CD4-positive, alpha-beta T cell treated with Interleukin-17A for 4 hours (primary cell): ENCODE measurements at places on chromosomes 1 and 21.

DNA sequence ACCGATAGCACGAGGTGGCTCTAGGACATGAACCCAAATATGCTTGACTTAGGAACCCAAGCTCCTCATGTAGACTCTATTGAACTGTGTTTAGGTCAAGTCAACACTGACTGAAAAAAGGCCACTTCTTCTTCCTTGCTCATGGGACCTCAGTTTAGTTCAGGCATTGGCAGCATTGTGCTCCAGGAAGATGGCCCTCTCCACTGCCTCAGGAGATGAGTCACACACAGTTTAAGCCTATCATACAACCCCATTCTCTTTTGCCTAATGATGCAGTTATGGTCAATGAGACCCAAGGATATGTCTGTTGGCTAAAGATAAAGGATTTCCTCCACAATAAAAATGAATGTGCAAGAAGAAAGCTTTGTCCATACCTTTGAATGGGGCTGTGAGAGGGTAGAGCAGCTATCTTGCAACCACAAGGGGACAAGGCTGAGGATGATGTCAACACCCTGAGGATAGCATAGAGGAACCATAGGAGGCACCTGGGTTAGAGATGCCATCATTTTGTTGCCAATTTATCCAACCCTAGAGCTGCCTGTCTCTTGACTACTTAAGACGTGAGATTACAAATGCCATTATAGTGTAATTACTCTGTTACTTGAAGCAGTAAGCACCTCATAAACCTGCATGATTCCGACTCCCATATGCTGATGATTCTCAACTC lies 3.0 kb upstream of the TRIM63 start:
- DNase-seq: no peak

GRCh38 chr1:51517361-51518032 lies 1.6 kb downstream of the EPS15 start:
- DNase-seq: no peak

- no peak for DNase-seq
These were observed 96.6 kb upstream of the ERRFI1 start for GRCh38 chr1:8122477-8123407.

GRCh38 chr1:1173061-1173792 lies 453 bp upstream of the TTLL10 start:
- DNase-seq: no peak

DNA sequence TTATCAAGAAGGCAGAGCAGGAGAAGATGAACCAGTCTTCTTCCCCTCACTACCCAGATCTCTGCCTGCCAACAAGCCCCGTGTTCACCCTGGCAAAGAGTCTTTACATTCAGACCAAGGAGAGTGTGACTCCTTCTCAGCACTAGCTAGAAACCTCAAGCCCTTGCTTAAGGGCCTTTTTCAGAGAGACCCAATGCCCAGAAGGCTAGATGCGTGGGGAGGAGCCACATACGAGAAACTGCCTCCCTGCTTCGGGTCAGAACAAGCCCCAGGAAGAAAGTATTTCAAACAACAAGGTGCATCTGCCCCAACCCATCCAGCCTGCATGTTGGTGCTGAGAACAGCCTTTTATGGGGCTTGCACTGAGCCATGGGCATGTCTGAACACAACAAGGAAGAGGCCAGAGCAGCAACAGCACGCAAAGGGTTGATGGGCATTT lies 152.7 kb upstream of the CAMK1G start:
- DNase-seq: no peak

DNA sequence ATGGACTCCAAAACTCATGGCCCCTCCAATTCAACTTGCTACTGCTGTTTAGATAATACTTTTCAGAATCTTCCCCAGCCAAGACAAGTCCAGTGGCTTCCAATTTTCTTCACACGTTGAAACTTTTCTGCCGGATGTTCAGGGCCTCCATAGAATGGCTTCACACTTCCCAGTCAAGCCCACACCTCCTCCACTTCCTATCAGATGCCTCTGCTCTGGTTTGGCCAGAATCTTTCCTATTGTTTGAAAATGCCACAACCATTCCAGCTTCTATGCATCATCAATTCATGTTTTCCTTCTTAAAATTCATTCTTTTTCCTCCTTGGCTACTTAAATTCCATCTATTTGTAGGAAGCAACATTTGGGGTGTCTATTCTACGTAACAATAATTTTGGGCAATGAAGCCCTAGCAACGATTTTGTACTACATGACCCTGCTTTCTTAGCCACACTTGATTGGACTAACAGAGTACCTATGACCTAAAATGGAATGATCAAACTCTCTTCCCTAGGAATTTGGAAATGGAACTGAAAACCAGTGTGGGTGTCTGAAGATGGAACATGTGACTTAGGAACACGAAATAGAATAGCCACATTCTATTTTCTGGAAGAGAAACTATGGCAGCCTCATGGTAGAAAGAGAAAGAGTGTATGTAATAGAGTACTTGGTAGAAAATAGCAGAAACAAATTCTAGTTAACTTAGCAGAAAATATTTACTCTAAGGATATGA lies 74.1 kb upstream of the CNIH3 start:
- no peak for DNase-seq

GRCh38 chr1:10228528-10228927 lies 18.2 kb downstream of the KIF1B start:
- no peak for DNase-seq
